Activated naive CD4-positive, alpha-beta T cell treated with anti-CD3 and anti-CD28 coated beads, Interleukin-2, amount 10 ng/mL, durations not matched to agents 7 days and 5 days (primary cell): ENCODE measurements at places on chromosomes 2 and 18.
A peak's percentile ranks its signal among the peaks of the same experiment; 100 is the strongest.

DNA sequence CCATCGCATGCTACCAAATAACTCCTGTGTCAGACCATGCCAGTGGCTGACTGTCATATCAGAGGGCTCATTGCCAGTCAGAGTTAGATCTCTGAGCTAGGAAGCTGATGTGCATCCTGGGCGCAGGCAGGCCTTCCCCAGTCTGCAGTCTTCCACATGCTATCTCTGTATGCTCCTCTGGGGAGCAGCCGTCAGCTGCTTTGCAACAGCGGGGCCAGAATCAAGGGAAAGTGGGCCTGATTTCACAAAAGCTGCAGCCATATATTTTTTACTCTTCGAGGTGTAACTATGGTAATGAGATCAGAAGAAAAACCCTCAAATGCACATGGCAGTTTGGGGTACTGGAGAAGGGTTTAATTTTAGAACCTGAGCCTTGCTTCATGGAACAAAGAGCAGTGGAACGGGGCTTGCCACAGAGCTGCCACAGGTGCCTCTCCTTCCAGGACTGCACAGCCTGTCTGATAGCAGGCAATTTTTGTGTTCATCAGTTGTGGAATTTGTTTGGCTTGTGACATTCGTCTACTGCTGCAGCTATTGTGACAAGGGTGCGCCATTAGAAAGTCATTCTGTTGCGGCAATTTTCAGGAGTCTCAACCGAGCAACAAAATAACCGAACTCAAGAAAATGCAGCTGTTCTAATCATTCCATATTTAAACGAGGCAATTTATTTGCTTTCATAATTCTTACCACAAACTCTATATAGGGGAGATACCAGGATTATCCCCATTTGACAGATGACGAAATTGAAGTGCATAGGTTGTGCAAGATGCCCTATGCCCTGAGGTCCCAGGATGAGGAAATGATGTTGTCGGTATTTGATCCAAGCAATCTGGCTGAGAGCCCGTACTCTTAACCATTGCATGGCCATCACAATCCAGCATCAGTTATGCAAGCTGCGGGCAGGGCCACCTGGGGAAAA, 109.6 kb upstream of the CYRIA start:
- H3K27me3 ChIP-seq: no peaks in the 10 kb centered on the region
- H3K36me3 ChIP-seq: no peaks in the 10 kb centered on the region
- H3K4me1 ChIP-seq: no peaks in the 10 kb centered on the region
- H3K27ac ChIP-seq: no peak overlapping the region

GRCh38 chr2:12320991-12321641, 395.6 kb upstream of the TRIB2 start:
- H3K27me3 ChIP-seq: peaks cover 9% of the 10 kb centered on the region
- DNase-seq: no peak
- no peaks in the 10 kb centered on the region for H3K36me3 ChIP-seq
- no peak overlapping the region for H3K27ac ChIP-seq

DNA sequence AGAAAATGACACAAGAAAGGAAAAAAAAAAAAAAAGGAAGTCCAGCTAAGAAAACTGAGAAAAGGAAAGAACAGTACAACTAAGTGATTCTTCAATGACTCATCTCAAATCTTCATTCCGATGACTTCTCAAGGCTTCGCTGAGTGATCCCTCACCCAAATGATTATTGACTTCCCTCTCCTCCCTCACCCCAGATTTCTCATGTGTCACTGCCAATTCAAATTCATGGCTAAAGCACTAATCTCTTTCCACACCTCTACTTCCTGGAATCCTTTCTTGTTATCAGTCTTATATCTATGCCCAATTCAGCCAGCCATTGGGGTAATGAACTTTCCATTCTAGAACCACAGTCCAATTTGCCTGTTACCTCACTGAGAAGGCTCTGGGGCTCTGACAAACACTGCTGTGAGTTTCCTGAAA, 7.2 kb upstream of the ABCB11 start:
- peaks cover 3% of the 10 kb centered on the region for H3K4me1 ChIP-seq
- DNase-seq: no peak
- no peak overlapping the region for H3K27ac ChIP-seq
- no peaks in the 10 kb centered on the region for H3K27me3 ChIP-seq

DNA sequence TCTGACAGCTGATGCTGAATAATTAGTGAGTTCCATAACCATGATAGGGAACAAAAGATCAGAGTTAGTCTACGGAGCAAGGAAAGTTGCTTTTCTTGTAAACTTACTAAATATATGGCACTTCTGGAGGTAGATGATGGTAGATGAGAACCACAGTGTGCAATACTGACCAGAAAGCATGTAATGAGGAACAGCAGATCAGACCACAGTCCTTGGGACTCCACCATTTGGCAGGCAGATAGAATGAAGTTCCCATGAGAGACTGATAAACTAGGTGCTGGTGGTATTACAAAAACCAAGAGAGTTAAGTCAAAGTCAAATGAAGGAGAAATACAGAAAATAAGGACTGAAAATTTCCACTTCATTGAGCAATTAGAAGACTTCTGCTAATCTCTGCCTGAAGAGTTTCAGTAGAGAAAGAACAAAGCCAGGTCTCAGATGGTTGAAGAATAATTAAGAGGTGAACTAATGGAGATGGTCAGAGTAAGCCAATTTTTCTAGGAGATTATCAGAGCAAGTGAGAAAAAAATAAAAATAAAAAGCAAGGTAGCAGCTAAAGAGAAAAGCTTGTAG, 10.4 kb downstream of the CERKL start:
- no peak overlapping the region for H3K27ac ChIP-seq
- no peaks in the 10 kb centered on the region for H3K4me1 ChIP-seq
- no peak for DNase-seq
- H3K27me3 ChIP-seq: peaks cover 24% of the 10 kb centered on the region
- no peaks in the 10 kb centered on the region for H3K36me3 ChIP-seq

DNA sequence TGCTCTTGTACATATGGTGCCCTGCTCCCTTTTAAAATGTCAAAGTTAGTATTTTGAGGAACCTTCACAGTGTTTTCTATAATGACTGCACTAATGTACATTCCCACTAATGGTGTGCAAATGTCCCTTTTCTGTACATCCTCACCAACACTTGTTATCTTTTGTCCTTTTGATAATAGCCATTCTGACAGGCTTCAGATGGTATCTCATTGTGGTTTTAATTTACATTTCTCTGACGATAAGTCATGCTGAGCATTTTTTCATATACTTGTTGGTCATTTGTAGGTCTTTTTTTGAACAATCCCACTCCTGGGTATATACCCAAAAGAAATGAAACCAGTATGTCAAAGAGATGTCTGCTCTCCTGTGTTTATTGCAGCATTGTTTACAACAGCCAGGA, 268.3 kb downstream of the FBXO15 start:
- no peaks in the 10 kb centered on the region for H3K27me3 ChIP-seq
- peaks cover 3% of the 10 kb centered on the region for H3K4me1 ChIP-seq
- no peak overlapping the region for H3K27ac ChIP-seq
- H3K36me3 ChIP-seq: no peaks in the 10 kb centered on the region
- no peak overlapping the region for H3K4me3 ChIP-seq

GRCh38 chr2:46518861-46519260, 39.5 kb downstream of the TMEM247 start:
- H3K27ac ChIP-seq: no peak overlapping the region
- peaks cover 4% of the 10 kb centered on the region for H3K27me3 ChIP-seq
- H3K36me3 ChIP-seq: peaks cover 9% of the 10 kb centered on the region
- no peak for DNase-seq

DNA sequence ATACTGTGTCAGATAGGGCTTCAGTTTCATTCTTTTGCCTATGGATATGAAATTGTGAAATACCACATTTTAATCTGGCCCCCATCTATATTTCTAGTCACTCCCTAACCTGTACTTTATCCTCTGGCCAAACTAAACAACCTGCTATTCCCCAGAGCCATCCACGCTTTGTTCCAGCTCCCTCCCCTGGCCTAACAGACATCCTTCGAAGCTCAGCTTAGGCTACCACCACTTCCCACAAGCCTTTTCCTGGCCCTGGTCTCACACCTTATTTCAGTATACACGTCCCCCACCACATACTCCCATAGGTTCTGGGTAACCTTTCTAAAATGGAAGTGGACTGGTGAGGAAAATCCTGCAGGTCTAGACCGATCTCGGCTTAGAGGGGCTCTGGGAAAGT, 55.4 kb downstream of the MAP4K3 start:
- peaks cover 8% of the 10 kb centered on the region for H3K4me1 ChIP-seq
- no peak for DNase-seq
- H3K36me3 ChIP-seq: peaks cover 1% of the 10 kb centered on the region
- no peak overlapping the region for H3K27ac ChIP-seq
- no peak overlapping the region for H3K4me3 ChIP-seq

- no peak for DNase-seq
- no peaks in the 10 kb centered on the region for H3K4me1 ChIP-seq
- no peak overlapping the region for H3K27ac ChIP-seq
- no peaks in the 10 kb centered on the region for H3K27me3 ChIP-seq
- no peak overlapping the region for H3K4me3 ChIP-seq
These were observed 209.8 kb downstream of the PHLPP1 start for GRCh38 chr18:62925031-62925688.

DNA sequence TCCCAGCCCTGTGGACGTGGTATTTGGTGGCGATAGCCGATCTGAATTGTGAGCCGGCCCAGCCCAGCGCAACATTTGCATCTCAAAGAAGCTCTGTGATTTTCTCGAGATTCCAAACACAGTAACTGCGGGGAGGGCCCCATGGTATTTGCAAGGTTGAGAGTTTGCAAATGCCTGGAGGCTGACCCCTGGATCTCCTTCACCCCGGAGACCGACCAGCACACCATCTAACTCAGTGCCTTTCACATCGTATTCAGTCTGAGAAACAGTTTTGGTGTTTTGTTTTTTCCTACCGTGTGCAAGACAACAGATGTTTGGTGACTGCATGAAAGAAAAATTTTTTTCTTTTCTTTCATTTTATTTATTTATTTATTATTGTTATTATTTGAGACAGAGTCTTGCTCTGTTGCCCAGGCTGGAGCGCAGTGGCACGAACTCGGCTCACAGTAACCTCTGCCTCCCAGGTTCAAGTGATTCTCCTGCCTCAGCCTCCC, 40.3 kb downstream of the MYCN start:
- H3K27me3 ChIP-seq: no peaks in the 10 kb centered on the region
- no peak overlapping the region for H3K27ac ChIP-seq
- no peaks in the 10 kb centered on the region for H3K36me3 ChIP-seq
- no peak for DNase-seq
- H3K4me3 ChIP-seq: no peak overlapping the region
- H3K4me1 ChIP-seq: peaks cover 4% of the 10 kb centered on the region

- no peaks in the 10 kb centered on the region for H3K4me1 ChIP-seq
- H3K27me3 ChIP-seq: no peaks in the 10 kb centered on the region
- DNase-seq: no peak
- H3K27ac ChIP-seq: no peak overlapping the region
- no peaks in the 10 kb centered on the region for H3K36me3 ChIP-seq
These were observed 309.5 kb downstream of the EPHA4 start for GRCh38 chr2:221262651-221263050.

GRCh38 chr2:5195636-5196035, 496.5 kb upstream of the SOX11 start:
- no peak overlapping the region for H3K4me3 ChIP-seq
- no peak overlapping the region for H3K27ac ChIP-seq
- H3K27me3 ChIP-seq: no peaks in the 10 kb centered on the region
- H3K36me3 ChIP-seq: no peaks in the 10 kb centered on the region
- H3K4me1 ChIP-seq: no peaks in the 10 kb centered on the region
- DNase-seq: no peak

GRCh38 chr2:97751752-97752151, 38.4 kb downstream of the ZAP70 start:
- H3K4me3 ChIP-seq: no peak overlapping the region
- H3K4me1 ChIP-seq: peaks cover 11% of the 10 kb centered on the region
- no peaks in the 10 kb centered on the region for H3K27me3 ChIP-seq
- peaks cover 5% of the 10 kb centered on the region for H3K36me3 ChIP-seq
- DNase-seq: no peak

DNA sequence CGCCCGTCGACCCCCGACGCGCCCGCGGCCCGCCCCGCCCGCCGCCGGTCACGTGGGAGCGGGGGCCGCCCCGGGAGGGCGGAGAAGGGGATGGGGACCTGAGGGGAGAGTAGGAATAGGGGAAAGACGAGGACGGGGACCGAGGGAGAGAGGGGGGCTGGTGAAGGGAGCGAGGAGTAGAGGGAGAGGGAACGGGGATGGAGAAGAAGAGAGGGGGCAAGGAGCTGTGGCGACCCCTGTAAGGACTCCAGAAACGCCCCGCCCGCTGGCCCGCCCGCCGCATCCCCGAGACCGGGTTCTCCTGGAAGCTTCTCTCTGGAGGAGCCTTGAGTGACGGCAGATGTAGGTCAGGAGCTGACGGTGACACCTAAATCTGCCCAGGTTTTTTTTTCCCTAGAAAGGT, 615 bp downstream of the ADNP2 start:
- H3K4me1 ChIP-seq: peaks cover 23% of the 10 kb centered on the region
- H3K27ac ChIP-seq: peak overlapping the region; percentile 84
- H3K36me3 ChIP-seq: peaks cover 11% of the 10 kb centered on the region
- peaks cover 5% of the 10 kb centered on the region for H3K27me3 ChIP-seq
- H3K4me3 ChIP-seq: peak overlapping the region; percentile 74

- H3K4me3 ChIP-seq: no peak overlapping the region
- no peaks in the 10 kb centered on the region for H3K27me3 ChIP-seq
- no peaks in the 10 kb centered on the region for H3K4me1 ChIP-seq
These were observed 251.6 kb upstream of the NCKAP5 start for GRCh38 chr2:133819906-133820305.

DNA sequence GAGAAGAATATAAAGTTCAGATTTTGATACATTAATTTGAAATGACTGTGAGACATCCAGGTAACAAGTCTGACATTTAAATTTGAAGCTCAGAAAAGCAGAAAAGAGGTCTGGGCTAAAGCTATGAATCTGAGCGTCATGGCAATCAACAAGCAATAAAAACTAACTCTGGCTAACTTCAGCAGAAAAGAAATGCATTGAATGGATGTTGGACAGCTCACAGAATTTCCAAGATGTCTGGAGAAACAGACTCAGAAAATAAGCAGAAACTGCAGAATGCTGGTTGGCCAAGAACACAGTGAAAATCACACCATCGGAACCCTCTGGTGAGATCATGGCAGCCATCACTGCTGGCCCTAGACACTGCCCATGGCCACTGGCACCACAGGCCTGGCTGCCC, 366.6 kb downstream of the METTL4 start:
- no peaks in the 10 kb centered on the region for H3K36me3 ChIP-seq
- H3K27me3 ChIP-seq: no peaks in the 10 kb centered on the region
- no peak overlapping the region for H3K4me3 ChIP-seq
- H3K4me1 ChIP-seq: no peaks in the 10 kb centered on the region
- no peak for DNase-seq
- H3K27ac ChIP-seq: no peak overlapping the region

GRCh38 chr2:31341351-31341750, 73.2 kb downstream of the XDH start:
- no peak overlapping the region for H3K4me3 ChIP-seq
- no peaks in the 10 kb centered on the region for H3K36me3 ChIP-seq
- no peaks in the 10 kb centered on the region for H3K4me1 ChIP-seq
- DNase-seq: no peak

DNA sequence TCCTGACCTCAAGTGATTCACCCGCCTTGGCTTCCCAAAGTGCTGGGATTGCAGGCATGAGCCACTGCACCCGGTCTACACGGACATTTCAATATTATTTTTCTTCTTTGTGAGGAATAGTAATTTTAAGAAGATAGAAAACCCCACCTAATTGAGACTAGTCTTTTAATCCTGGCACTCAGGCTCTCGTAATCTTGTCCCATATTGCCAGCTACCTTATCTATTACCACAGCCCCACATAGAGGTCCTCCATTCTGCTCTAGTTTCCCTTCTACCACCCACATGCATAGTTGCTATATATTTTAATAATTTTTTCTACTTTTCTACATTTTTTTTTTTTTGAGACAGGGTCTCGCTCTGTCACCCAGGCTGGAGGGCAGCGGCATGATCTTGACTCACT, 9.5 kb upstream of the USP14 start:
- no peak overlapping the region for H3K27ac ChIP-seq
- no peaks in the 10 kb centered on the region for H3K4me1 ChIP-seq
- no peaks in the 10 kb centered on the region for H3K36me3 ChIP-seq
- no peak for DNase-seq
